Omental fat pad (tissue), 4 donors: ENCODE measurements at places on chromosomes 3 and 15.

GRCh38 chr3:189305412-189305811 is 133.6 kb downstream of the TPRG1 start:
- DNase-seq = no peak

DNA sequence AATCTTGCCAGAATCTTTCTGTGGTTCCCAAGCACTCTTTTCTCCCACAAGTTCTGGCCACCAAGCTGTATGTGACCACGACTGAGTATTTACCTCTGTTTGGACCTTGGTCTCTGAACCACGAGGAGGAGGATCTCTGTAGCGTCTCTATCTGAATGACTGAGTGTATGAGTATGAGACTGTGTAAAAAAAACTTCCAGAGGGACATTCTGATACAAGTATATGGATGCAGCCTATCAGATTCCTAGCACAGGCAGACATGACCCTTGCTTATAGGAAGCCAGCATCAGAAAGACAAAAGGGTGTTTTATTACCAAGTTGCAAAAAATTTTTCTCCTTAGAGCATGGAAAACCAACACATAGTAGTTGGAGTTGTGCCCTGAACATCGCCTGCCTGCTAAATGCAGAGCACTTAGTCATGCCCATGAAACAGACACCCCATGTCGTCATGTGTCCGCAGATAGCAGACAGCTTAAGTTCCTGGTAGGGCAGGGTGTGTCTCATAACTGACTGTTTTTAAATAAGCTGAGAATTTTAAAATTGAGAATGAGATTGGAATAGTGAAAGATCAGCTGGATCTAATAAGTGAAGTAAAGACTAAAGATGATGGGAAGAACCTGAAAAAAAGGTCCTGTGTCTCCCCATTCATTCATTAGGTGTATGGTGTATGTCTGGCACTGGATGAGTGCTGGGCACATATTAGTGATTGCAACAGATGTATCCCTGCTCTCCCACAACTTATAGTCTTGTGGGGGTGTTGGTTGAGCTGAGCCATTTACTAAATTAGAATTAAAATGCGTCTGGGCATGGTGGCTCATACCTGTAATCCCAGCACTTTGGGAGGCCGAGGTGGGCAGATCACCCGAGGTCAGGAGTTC is 30.9 kb downstream of the DAG1 start:
- DNase-seq = no peak

DNA sequence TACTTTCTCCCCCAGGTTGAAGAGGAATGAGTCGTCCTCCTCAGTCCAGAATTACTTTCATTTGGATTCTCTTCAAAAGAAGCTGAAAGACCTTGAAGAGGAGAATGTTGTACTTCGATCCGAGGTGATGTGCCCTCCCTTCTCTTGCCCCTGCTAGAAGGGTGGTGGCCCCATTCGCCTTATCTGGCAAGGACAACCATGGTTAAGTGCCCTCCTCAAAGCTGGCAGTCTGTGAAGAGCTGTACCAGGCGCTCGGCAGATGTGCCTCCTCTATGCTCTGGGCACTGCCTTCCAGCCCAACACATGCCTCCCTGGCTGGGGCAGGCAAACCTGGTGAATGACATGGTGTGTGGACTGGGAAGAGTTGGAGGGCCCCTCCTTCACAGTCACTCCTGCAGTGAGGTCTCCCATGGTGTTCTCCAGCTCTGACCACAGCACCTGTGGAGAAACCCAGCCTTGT is 77.0 kb downstream of the CCK start:
- DNase-seq = no peak

- DNase-seq = no peak
Measured at GRCh38 chr3:116815831-116816588, 106.4 kb downstream of the TUSC7 start.

DNA sequence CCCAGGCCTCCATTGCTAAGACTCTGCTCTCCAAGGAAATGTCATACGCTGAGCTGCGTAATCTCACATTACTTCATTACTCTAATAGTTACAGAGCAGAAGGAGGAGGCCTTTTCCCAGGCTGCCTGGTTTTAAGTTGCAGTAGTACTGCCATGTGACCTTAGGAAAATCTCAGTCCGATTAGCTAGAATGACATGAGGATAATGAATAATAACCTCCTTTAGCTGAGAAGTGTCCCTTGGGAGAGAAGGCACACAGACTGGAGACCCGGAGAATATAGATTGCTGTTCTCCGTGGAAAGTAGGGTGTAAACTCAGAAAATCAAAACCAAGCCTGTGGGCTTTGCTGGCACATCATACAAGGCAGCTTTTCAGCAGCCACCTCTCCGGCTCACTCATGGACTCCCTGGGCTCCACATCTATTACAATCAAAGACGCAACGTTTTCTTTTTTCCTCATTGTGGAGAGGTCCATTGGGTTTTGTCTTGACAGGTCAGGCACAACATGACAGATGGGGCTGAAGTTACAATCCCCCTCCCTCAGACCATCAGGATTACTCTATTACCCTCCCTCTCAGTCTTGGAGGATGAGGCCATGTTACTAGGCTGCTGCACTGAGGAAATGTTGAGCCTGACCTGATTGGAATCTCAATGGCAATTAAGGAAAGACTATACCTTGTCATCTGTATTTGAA is 134.8 kb upstream of the MB21D2 start:
- no peak for DNase-seq

GRCh38 chr3:111590143-111590491 is 5.0 kb downstream of the ZBED2 start:
- no peak for DNase-seq

- no peak for DNase-seq
Measured at GRCh38 chr3:195762611-195763010, 41.8 kb downstream of the MUC20 start.

DNA sequence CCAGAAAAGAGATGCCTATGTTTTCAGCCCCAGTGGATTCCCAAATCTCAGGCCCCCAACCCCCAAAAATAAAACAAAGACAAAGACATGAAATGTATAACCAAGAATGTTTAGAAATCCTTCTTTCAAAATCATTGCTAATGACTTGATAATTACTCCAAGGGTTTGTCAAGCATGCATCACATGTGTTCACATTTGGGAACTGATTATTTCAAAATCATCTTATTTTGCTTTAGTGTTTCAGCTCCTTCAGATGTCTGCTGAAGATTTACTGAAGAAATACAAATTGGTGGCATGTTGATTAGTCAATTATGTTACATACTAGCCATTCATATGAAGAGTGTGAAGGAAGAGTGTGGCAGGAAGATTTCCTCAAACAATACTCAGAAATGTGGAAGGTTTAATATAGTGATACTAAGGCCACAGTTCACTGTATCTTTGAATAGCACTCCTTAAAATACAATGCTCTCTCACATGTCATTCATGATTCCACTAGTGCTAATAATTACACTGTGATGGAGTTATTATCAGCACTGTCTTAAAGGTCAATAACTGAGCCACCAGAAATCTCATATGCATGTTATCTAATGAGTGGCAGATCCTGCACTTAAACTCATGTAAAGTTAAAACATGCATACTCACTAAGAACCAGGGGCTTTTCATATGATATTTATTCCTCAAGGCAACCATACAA is 134.5 kb upstream of the TGFBR2 start:
- DNase-seq = no peak
